ENCODE measurements at places on chromosomes 5 and 9. TPM values are rescaled to one million over a fixed set of nuclear protein-coding genes. Genes with fewer than 3 reads are reported as not detected.

SAXO1 gene
- total RNA-seq = not detected

DNA sequence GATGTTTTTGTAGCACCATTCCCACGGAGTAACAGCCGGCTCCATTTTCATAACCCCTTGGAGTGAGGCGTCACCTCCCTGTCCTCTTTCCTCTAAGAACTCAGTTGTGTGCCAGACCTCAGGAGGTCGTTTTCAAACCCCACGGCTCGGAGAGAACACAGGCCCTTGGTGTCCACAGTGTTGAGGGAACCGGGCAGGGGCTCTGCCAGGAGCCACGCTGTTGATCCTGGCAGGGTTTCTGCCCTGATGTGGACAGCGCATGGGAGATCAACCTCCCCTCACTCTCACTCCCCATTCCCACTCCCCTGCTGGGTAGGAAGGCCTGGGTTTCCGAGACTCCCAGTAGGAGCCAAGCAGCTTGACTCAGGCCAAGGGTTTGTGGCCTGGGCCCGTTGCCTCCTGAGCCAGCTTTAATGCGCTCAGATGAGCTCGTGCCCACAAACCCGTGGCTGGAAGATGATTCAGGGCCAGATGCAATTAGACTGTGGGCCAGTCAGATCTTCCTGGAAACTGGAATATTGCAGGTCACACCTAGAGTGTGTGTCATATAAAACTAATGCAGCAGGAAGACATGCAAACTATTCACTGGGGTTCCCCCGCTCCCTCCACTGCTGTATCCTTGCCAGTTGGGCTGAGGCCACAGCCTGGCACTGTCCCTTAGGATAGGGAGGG, 133.4 kb downstream of the SLC12A2 start:
- peak; percentile 98 for DNase-seq

S1PR3 gene
- 13.1 TPM for total RNA-seq

NKD2 gene
- 1.3 TPM for total RNA-seq

CYSRT1 gene
- not detected for total RNA-seq
